ENCODE measurements at places on chromosomes 12 and 14.

DNA sequence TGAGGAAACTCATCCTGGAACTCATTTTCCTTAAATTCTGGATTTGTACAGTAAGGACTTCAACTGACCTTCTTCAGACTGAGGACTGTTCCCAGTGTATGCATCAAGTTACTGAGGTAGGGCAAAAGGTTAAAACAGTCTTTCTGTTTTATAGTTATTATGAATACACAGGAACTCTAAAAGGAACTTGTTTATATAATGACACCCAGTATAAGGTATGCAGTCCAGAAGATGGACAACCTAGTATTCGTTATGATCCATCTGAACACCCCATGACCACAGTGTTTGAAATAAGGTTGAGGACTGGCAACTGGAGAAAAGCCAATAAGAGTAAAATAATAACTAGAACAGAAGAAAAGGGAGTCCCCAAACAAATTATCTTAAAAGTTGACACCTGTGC lies 779.9 kb upstream of the TMEM132C start:
- DNase-seq: no peak

DNA sequence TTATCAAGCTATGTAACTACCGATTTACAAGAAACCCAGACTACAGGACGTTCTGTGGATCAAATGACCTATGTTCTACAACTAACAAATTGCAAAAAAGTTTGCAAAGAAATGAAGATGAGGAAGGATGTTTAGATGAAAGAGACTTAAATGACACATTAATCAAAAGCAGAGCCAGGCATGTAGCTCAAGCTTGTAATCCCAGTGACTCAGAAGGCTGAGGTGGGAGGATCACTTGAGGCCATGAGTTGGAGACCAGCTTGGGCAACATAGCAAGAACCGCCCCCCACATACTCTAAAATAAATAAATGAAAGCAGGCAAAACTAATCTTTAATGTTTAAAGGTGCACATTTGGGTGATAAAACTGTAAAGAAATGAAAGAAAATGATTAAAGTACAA lies 331.9 kb downstream of the BTG1 start:
- no peak for DNase-seq

GRCh38 chr14:59265808-59266207 lies 77.3 kb downstream of the DAAM1 start:
- no peak for DNase-seq

GRCh38 chr12:93319523-93320050 lies 58.1 kb upstream of the NUDT4 start:
- no peak for DNase-seq

DNA sequence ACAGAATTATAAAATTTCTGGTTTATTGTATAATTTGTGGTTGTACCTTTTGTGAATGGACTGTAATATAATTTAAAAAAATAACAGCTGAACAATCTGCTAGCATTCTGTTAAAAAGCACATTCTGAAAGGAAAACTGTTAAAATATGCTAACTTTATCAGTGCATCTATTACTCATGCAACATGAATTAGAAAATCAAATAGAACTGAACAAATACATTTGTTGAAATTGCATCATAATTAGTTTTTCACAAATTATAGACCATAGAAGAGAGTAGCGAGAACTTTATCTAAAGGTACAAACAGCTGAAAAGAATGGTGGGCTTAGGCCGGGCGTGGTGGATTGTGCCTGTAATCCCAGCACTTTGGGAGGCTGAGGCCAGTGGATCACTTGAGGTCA lies 33.0 kb downstream of the PTPN21 start:
- DNase-seq: no peak

DNA sequence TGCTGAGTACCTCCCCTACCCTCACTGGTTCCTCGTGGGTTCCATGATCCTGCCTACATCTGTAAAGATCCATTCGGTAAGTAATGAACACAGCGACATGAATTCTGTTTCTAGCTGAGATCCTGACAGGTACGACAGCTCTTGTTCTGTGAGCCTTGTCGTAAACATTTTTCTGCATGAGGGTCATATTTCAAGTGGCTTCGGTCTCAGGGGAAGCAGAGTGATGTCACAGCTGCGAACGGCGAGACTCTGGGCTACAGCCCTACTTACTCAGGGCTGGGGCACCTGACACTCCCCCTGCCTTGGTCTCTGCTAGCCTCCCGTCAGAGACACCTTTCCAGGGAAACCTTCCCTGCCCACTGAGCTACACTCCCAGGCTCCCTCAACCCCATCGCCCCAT lies 85.8 kb downstream of the RBM19 start:
- peak; percentile 32 for DNase-seq

- no peak for DNase-seq
These were observed 32.7 kb downstream of the GARIN6 start for GRCh38 chr12:99680276-99680675.

DNA sequence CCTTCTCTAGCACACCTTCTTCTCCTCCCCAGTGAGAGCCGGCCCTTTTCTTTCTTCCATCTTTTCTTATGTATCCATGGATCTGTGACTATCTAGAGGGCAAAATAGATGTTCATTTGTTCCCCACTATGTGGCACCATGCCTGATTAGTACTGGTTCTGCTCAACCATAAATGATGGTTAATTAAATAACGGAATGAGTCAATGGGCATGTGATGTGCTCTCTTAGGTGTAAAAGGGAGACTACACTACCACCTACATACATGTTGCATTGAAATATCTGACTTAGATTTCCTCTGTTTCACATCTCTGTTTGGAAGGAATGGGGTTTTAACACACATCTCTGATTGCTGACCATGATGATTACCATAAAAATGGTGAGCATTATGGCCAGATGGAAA lies 116.5 kb downstream of the BTG1 start:
- no peak for DNase-seq

DNA sequence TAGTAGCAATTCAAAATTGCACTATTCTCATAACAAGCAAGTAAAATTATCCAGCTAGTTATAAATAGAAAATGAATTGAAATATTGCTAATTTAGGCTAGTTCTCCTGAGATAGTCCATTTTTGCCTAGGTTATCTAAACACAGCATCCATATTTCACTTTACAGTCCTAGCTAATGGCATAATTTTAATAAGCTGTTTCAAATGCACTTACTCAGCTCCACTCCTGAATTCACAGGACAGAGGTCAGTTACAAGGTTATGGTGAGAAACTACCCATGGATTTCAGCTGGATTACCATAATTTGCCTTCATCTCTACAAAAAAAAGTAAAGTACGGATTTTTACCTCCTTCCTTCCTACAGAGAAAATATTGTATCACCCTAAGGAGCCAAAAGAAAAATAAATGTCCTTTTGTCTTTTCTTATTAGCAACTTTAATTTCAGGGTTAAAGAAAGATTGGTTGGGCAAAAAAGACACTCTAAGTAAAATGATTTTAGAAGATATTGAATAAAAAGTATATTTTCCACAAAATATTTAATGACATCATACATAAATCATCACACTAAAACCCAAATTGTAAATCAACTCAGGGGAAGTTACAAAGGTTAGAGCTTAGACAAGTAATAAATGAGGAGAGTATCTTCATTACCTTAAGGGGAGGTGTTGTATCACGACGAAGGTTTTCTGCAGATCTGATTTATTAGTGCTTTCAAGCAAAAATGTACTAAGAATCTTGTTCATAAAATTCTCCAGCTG lies 377.4 kb downstream of the C12orf50 start:
- DNase-seq: no peak

- DNase-seq: no peak
These were observed 65.1 kb downstream of the GALNT16 start for GRCh38 chr14:69325086-69325485.

GRCh38 chr14:65860956-65861611 lies 448.6 kb downstream of the FUT8 start:
- no peak for DNase-seq

DNA sequence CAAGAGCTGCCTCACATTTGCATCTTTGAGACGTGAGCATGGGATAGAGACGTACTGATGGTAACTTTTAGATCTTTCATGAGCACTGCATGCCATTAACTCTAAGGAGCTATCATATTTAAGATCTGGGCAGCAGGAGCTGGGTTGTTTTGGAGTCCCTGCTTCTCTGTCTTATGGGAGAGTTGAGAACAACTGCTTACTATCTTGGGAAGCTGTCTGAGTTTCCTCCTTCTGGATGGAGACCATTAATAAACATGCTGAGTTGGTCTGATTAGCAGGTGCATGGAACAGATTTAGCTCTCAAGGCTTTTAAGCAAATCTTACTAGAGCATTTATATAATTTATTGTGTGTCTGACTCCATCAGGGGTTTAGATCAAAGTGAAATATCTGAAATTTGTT lies 119.3 kb upstream of the CCDC198 start:
- DNase-seq: no peak

- DNase-seq: no peak
These were observed 48.8 kb downstream of the STXBP6 start for GRCh38 chr14:25001156-25001555.

GRCh38 chr14:70635971-70636595 lies 5.6 kb upstream of the TTC9 start:
- DNase-seq: no peak

GRCh38 chr12:1302201-1302870 lies 292.0 kb downstream of the FBXL14 start:
- no peak for DNase-seq

DNA sequence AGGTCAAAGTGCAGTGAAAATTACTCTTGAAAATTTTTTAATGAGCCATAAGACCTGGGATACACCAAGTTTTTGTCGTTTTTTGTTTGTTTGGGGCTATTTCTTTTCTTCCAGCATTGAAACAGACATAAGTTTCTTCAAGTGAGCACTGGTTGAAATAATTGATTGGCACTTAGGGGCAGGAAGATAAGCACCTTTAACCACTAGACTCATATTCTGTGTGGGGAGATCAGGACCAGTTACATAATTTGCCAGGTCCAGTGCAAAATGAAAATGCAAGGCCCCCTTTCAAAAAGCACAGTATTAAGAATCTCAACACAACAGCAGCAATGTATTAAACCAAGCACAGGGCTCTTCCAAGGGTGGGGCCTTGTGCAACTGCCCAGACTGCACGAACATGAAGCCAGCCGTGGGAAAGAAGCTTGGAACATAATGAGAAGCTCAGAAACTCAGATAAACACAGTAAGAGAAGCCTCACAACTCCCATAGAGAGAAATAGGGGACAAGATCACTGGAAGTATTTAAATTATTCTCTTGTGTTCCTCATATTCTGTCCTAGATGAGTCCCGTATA lies 3.2 kb upstream of the TCP11L2 start:
- DNase-seq: no peak

DNA sequence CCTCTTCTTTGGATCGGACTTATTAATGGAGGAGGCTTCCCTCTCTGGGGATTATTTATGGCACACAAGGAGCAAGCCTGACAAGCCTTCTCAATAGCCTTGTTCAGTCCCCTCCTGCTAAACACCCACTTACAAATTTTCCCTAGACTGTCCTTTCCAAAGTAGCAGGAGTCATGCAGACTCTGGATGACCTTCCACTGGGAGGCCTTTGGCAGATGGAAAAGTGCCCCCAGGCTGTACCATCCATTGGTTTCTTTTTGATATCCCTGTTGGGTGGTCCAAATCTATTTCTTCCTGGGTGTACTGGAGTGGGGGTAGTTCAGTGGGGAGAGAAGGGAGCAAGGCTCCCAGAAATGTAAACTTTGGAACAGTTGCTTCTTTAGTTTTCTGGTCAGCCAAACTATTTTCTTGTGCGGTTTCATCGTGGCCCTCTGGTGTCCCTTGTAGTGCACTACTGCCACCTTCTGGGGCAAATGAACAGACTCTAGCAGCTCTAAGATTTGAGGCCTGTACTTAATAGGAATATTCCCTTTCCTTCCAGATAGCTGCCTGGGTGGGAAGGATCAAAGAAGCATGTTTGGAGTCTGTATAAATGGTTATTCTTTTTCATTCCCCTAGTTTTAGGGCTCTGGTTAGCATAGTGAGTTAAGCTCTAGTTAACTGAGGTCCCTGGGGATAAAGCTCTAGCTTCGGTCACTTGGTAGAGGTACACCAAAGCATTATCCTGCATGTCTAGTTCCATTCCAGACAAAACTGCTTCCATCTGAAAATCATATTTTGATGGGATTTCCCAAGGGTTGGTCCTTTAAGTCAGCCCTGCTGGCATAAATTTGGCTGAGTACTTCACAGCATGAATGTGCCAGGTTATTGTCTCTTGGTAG lies 409.5 kb downstream of the SLC6A15 start:
- DNase-seq: no peak

- DNase-seq: no peak
These were observed 28.3 kb downstream of the XRCC3 start for GRCh38 chr14:103686831-103687485.

GRCh38 chr12:98371419-98371818 lies 144.0 kb upstream of the TMPO start:
- DNase-seq: no peak

DNA sequence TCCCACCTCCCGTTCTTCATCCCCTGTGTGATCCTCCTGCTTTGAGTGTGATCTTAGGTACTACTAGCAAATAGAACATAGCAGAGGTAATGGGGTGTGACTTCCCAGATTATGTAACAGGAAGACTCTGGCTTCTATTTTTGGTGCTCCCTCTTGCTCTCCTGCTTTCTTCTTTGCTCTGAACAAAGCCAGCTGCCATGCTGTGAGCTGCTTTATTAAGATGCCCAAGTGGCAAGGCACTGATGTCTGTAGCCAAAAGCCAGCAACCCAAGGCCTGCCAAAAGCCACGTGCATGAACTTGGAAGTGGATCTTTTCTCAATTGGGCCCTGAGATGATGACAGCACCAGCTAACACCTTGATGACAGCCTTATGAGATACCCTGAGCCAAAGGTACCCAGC lies 5.8 kb upstream of the MFAP5 start:
- DNase-seq: no peak

DNA sequence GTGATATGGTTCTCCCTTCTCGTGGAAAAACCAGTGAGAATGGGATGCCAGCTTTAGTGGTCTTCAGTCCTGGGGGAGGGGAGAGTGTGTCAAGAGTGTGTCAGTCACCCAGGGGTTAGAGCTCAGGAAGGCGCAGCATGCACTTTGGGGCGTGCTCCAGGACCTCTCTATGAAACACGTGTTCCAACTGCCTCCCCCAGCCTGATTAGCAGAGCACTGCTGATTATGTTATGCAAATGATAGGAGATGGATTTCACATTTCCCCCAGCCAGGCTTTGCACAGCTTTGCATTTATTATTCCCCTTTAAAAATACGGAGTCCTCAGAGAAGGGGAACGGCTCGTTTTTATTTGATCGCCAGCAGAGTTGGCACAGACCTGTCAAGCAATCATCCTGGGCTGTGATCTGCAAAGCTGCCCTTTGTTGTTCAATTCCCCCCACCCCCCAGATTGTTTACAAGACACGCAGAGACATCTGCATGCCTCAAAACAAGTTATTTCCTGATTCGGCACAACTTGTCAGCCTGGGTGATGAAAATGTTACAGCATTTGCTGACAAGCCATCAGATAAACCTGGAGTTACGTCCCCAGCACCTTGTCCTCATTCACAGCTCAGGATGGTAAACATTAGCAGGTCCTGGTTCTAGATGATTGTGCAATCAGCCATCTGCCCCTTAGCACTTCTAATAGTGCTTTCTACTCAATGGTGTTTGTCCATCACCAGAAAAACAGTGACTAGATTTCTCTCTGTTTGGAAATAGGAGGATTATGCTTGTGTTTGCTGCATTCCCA lies 196.5 kb downstream of the NOVA1 start:
- peak; percentile 68 for DNase-seq

GRCh38 chr14:61280092-61280525 lies 1.0 kb downstream of the TMEM30B start:
- DNase-seq: no peak

Measured in NCI-H510A (cell line).